Esophagus muscularis mucosa (tissue), 4 donors: ENCODE measurements at places on chromosomes 13 and 19. TPM values are rescaled to one million over a fixed set of nuclear protein-coding genes. Genes with fewer than 3 reads are reported as not detected.

DNA sequence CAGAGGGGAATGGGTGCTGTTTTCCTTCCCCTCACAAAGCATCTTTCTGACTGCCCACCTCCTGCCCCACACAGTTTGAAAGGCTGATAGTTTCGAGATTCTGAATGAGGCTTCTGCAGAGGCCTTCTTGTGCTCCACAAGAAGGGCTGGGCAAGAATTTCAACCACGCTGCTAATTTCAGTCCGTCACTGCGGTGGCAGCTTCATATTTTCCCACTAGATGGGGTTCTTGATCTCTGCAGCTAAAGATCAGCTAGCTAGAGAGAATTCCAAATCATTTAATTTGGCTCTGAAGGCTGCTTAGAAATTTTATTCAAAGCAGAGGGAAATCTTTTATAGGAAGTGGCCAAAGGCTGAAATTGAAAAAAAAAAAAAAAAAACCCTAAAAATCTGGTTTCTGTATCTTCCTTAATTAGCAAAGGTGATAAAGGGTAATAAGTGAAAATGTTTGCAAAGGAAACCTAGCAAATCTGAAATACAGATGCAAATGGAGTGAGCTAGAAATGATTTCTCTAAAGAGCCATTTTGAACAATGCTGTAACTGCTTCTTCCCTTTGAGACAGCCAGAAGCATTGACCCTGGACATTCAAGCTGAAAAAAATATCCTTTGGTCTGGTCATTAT is 38.0 kb upstream of the C13orf42 start:
- DNase-seq: no peak

C5AR2 gene
- 0.42 TPM for total RNA-seq

ZNF536 gene
- total RNA-seq: 6.9 TPM

DNA sequence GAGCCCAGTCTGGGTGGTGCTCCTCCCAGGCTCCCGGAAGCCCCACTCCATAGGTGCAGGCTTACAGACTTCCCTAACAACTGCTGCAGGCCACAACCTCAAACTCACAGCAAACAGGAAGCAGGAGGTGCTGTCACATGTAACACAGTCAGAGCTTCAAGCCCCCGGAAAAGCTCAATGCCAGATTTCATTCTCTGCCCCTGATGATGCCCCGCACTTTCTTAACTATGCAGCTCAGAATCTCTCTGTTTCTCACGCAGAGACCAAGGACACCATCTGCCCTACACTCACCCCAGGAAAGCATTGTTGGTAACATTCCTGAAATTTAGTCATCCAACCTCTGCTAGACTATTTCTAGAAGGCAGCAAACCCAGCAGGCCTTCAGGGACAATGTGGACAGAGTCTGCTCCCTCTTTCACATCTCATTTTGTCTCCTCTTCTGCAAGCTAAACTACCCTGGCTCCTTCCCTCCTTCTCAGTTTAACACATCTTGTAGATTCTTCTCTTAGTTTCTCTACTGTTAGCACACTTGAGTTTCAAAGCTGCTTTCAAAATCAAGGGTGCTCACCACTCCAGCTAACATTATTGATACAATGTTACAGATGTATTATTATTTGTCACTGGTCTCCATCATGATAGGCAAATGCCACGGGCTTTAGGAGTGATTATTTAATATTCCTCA is 162.5 kb downstream of the KCTD12 start:
- DNase-seq: no peak

GRCh38 chr19:36773223-36773579 is 594 bp upstream of the ZNF850 start:
- DNase-seq: no peak
